T1000 (cell line): ENCODE measurements at places on chromosomes 4 and X.

- no peak for DNase-seq
Observed at GRCh38 chrX:77118686-77119085, 328.5 kb upstream of the FGF16 start.

- DNase-seq: no peak
Observed at GRCh38 chr4:13236485-13236884, 247.7 kb downstream of the RAB28 start.

DNA sequence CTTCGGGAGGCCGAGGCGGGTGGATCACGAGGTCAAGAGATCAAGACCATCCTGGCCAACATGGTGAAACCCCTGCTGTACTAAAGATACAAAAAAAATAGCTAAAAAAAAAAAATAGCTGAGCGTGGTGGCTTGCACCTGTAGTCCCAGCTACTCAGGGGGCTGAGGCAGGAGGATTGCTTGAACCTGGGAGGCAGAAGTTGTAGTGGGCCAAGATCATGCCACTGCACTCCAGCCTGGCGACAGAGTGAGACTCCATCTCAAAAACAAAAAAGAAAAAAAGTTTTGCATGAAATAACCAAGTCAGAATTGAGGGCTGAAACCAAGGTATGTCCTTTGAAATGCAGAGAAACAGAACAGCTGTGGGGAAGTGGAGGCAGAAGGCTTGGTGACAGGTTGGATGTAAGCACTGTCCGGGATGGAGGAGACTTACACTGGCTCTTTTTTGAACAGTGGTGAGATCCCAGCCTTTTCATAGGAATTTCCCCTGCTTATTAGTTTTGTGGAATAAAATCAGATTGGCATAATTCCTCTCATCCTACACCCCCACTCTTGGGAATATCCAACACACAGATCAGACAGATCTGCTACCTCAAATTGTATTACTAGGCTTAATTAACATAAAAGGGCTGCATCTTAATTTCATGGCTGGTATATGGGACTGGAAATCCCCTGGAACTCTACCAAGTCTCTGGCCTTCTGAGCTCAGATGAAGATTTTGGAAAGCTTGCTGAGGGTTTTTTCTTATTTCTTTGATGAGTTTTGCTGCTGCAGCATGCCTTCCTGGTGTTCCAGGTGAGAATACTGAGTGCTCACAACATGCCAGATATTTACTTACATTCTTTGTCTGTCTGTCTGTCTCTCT lies 18.8 kb upstream of the C4orf36 start:
- no peak for DNase-seq

DNA sequence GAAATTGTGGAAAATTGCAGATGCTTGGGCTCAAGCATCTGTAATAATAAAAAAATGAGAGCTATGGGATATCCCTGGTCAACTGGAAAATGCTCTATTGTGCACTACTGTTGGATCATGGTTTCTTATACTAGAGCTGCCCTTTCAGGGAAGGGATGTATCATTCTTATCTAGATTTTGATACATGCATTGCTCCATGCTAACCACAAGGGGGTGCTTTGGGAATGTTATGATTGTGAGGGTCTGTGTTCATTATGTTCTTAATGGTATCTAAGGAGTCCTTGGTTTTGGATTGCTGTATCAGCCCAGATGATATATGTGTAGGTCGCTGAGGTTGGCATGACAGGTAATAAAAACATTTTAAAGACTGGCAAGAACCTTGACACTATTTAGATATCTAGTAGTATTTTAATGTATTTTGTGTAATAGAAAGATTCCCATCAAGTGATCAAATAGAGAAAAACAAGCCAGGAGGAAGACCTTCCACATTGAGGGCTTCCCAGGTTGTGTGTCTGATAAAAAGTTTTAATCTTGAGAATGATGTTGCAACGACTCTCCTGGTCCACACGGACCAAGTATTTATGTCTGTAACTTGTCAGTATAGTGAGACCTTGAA lies 49.2 kb upstream of the TLR2 start:
- no peak for DNase-seq

DNA sequence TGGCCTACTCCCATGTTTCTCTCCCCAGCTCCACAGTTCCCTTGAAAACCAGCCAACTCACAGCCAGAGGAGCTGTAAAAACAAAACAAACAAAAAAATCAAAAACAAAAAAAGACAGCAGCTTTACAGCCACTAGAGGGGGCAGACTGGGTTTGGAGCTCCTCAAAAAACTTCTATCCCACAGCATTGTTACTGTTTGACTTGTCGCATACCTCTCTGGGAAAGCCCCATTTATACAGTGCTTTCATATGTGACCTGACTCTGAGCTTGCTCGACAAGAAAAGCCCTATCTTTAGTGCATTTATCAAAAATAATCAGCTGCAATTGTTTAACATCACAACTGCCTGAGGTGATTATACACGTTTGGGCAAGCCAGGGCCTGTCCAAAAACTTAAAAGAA lies 21.6 kb downstream of the TSPAN6 start:
- no peak for DNase-seq

- DNase-seq: no peak
Observed at GRCh38 chr4:143728166-143728565, 27.7 kb upstream of the FREM3 start.

- no peak for DNase-seq
Observed at GRCh38 chr4:18454349-18454748, 432.8 kb upstream of the LCORL start.
